ENCODE measurements at places on chromosomes 2 and 18.

GRCh38 chr2:10495311-10495987 is 47.3 kb upstream of the ODC1 start:
- DNase-seq, result no peak

DNA sequence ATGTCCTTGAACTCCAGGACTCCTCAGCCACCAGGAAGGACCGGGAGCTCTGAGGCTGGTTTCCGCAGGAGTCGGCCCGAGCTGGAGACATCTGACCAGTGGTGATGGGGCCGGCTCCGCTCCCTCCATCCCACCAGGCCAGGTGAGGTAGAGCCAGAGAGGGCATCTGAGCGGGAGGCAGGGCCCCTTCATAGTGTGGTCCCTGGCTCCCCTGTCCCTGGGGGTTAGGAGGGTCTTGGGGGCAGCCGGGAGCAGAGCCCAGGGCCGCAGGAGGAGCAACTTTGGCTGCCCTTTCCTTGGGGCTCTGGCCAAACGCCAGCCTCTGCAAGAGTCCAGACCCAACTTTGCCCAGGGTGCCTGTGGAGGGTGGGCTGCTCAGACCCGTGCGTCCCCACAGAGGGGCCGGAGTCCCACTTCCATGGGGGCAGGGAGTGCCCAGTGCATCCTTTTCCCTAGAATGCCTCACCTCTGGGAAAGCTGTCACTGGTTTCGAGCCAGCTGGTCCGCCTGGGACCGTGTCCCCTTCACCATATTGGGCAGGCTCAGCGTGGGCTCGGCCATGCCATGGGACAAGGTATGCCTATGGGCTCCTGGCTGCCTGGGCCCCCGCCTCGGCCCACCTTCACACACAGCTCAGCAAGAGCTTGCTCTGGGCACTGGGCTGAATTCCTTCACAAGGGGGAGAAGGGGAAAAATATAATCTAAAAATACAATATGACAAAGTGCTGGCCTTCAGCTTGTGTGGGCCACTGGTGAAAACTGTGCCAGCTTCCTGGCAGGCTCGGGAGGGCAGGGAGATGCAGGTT is 148.6 kb downstream of the TWIST2 start:
- DNase-seq, result no peak

DNA sequence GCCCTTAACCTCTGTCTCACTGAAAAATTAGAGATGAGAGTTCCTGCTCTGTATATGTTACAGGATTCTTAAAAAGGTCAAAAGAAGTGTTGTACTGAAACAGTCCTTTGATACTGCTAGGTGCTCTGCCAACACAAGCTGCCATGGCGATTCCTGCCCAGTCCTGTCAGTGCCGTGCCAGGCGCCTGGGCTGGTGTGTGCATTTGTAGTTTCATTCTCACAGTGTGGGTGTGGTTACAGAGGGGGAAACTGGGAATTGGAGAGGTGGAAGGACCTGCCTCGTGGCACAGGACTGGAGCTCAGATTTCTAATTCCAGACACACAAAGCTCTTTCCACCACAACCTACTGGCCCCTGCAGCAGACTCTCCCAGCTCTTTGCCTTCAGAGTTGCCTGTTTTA is 122.3 kb upstream of the RAB6C start:
- DNase-seq, result no peak

DNA sequence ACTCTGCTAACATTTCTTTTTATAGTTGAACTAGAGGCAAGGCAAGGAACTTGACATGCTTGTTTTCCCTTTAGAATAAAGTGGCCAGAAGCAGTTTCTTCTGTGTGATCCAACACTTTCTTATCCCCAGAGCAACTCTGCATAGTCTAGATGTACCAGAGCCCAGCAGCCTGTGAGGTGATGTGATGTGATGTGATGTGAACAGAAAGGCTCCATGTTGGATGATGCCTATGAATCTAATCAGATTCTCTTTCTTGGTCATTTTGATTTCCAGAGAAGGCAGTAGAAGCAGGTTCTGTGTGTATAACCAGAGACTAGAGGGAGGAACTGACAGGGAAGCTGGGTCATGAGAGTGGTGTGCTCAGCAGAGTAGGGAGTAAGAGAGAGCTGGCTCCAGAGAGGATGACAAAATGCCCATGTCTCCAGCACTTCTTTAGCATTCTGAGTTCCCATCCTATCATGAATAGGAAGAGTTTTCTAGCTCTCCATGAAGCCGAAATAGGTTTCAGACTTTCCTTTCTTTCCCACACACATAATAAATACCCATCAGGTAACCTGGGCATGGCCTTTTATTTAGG is 31.0 kb upstream of the PTH2R start:
- no peak for DNase-seq

DNA sequence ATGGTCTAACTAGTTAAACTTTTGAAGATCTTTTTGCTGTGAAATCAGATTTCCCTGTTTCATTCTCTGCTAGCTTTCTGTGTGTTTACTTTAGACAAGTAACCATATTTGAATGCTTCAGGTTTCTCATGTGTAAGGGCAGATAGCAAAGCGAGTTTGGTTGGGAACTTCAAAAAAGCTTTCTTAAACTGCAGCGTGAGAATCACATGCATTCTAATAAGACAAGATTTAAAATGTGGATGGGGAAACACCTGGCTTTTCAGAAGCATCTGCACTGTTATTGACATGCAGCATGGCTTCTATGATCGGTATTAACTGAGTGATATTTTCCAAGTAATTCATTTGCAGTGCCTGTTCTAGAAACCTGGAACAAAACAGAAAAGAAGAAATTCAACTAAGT is 119.3 kb downstream of the ABCA12 start:
- no peak for DNase-seq
